8988T (cell line): ENCODE measurements at places on chromosomes 6 and 20.

GRCh38 chr20:10994991-10995700 is 321.3 kb upstream of the JAG1 start:
- DNase-seq, result no peak

- peak; percentile 87 for DNase-seq
These were observed 81.7 kb upstream of the NFATC2 start for GRCh38 chr20:51624157-51624731.

- DNase-seq, result no peak
These were observed 114.1 kb downstream of the KIF16B start for GRCh38 chr20:16459019-16459700.

GRCh38 chr6:70863343-70863742 is 93.5 kb downstream of the B3GAT2 start:
- no peak for DNase-seq

DNA sequence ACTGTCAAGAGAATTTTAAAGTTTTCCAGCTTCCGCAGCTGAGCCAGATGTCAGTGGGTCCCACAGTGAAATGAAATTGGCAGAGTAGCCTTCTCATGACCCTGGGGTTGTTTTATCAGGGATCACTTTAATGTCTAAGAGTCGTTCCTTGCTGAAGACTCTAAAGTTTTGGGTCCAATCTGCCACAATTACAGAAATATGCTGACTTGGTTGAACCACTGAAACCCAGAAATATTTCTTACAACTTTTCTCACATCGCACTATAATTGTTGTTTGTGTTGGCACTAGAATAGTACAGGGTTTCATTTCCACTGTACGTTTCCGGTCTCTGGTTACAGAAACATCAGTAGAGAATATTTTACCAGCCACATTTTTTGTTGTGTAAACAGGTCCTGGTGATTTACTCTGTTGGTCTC is 109.0 kb downstream of the HMGCLL1 start:
- no peak for DNase-seq

- no peak for DNase-seq
These were observed 720.9 kb downstream of the GRIK2 start for GRCh38 chr6:102114402-102114801.

GRCh38 chr6:67200626-67201403 is 1434.3 kb upstream of the ADGRB3 start:
- no peak for DNase-seq

DNA sequence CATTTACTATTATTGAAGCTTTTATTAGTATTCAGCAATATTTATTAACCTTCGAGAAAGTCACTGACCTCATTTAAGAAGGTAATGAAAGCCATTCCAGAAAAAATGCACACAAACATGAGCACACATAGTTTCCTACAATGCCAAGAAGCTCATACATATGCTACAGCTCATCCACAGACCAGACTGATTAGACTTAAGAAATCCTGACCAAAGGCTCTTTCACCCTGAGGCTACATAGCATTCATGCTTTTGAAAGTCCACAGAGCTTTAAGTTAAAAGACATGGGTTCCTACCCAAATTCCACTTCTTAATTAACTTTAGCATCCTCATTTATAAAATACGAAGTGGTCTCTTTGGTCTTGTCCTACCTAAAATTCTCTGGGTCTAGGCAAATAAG is 430.4 kb downstream of the TBC1D32 start:
- no peak for DNase-seq

- no peak for DNase-seq
These were observed 13.6 kb downstream of the BAK1 start for GRCh38 chr6:33566182-33567084.

GRCh38 chr20:24785141-24786110 is 163.6 kb upstream of the CST7 start:
- no peak for DNase-seq

- DNase-seq, result no peak
These were observed 377.7 kb downstream of the CDH4 start for GRCh38 chr20:61629602-61630390.

DNA sequence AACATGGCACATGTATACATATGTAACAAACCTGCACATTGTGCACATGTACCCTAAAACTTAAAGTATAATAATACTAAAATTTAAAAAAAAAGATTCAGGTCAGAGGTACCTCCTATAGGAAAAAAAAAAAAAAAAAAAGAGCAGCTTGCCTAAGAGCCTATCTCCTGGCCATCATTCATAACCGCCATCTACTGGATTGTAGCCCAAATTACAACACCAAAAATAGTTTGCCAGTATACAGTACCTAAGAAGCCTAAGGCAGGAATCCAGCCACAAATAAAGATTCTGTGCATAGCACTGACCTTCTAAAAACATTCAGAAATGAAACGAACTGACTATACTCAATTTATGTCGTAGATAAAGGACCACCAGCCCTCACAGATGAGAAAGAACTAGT is 438.4 kb upstream of the ADGRB3 start:
- no peak for DNase-seq

GRCh38 chr20:44603327-44603726 is 20.9 kb downstream of the PKIG start:
- DNase-seq, result no peak

GRCh38 chr20:43323592-43323991 is 133.9 kb upstream of the PTPRT start:
- DNase-seq, result no peak

- DNase-seq, result no peak
These were observed 28.1 kb downstream of the SLC52A3 start for GRCh38 chr20:740162-740561.

DNA sequence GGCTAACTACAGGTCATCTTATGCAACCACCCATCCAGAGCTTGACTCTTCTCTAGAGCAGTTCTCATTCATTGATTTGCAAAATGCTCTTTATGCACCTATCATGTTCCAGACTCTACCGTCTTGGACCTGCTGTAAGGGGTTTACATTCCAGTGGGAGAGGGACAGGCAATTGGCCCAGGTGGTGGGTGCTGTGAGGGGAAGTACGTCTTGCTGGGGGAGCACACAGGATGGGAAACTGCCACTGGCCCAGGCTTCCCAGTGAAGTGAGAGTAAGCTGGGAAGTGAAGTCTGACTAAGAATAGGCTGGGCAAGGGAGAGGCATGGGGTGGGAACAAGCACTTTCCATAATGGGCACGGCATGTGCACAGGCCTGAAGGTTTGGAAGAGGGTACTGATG is 13.8 kb downstream of the OLIG3 start:
- DNase-seq, result no peak

DNA sequence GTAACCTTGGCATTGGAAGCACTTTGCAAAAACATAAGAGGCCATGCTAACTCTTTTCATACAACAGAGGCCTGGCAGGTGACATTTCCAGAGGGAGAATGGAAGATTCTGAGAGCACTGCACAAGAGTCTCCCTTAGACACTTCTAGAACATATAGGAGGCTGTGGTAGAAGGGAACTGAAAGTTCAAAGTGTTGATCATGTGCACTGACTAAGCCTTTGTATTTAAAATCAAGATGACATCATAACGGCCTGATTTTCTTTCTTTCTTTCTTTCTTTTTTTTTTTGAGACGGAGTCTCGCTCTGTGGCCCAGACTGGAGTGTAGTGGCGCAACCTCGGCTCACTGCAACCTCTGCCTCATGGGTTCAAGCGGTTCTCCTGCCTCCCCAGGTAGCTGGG is 26.8 kb upstream of the DNAAF9 start:
- DNase-seq, result no peak

DNA sequence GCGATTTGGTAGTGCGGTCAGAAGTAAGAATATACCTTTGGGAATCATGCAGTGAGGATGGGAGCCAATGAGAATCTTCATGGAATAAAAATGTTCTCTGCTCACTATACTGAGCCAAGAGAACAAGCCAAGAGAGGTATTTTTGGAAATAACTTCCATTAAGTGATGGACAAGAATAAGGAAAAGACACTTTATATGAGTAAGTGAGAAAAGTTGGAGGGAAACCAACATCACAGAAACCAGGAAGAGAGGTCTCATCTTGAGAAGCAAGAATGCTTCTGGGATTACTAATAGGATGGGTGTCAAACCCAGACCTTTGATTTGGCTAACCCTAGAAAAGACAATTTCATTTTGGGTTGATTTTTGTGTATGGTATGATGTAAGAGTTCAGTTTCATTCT is 181.2 kb upstream of the JAG1 start:
- DNase-seq, result no peak

GRCh38 chr6:165858586-165858985 is 195.5 kb upstream of the PDE10A start:
- no peak for DNase-seq
